Activated CD4-positive, CD25-positive, alpha-beta regulatory T cell treated with anti-CD3 and anti-CD28 coated beads, Interleukin-2, amount 50 U/mL, for 16 hours (primary cell): ENCODE measurements at places on chromosomes 3 and 15.

DNA sequence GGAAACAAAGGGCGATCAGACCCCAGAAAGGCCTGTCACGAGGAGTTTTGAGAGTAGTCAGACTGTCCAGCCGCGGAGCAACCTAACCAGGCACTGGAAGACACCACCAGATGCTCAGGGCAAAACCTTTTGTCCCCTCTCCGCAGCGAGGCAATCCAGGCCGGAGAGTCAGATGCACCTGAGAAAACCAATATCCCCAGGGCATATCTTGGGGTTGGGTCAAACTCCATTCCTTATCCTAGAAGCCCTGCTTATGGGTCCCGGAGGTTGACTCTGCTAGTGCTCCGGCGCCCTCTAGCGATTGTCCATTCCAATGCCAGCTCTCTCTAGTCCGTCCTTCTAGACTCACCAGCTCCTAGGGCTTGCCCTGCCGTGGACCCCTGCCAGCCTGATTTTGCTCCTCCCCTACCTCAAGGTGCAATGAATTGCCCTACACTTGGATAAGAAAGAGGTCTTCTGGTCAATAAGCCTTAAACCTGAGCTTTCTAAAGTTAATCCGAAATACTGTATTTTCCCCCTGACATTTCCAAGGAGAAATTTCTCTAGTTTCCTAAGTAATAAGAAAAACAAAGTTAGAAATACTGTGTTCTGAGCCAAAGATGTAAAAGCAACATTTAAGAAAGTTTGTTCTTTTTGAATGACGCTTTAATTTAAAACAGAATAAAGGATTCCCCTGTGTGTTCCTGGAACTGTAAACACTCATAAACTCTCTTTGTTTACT is 5.5 kb downstream of the CPNE4 start:
- DNase-seq: no peak

- no peak for DNase-seq
Measured at GRCh38 chr3:21734746-21735145, 16.3 kb downstream of the ZNF385D start.

DNA sequence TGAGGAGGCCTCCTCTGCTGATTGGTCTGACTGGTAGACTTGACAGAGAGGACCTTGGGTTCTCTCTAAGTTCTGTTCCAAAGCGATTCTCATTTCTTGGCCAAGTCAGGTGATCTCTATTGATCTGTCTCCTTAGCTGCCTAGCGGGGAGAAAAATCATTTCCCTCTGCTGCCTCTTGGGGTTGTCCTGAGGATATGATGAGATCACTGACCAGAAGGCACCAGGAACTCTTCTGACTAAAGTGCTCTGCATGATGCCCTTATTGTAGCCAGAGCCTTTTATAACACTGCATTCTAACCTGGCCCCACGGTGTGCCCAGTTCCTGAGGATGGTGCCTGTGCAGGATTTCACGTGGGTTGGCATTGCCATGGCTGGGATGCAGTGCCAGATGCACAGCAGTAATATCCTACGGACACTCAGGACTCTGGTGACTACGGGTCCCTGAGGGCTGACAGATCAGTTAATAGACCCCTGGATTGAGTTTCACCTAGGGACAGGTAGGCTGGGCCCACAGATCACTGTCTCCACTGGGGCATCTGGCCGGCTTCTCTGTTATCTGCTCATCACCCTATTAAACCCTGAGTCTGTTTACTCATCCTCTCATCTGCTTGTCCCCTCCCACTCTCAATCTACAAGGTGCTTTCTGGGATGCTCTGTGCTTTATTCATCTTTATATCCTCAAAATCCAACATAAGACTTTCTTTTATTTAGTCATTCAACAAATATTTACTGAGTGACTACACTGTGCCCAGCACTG is 3.9 kb upstream of the HEG1 start:
- no peak for DNase-seq

- no peak for DNase-seq
Measured at GRCh38 chr15:50353251-50353974, 1.6 kb downstream of the GABPB1 start.

GRCh38 chr3:172624999-172625398 is 85.9 kb downstream of the NCEH1 start:
- DNase-seq: no peak

DNA sequence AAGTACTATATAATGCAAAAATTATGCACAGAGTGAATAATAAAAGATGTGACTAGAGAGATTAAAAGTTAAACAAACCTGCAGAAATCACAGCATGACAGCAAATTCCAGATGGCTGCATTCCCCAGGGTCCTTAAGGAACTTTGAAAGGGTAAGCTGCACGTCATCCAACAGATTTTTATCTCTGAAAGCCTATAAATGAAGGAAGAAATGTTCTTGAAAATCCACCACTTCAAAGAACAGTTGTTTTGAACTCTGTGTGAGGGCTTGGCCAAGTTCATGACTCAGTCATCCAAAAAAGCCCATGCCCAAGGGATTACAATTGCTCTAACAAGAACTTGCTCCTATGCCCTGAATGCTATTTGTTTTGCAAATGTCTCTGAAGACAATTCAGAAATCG is 603.6 kb downstream of the PLOD2 start:
- no peak for DNase-seq

- no peak for DNase-seq
Measured at GRCh38 chr3:58588030-58588614, 10.9 kb upstream of the FAM107A start.

DNA sequence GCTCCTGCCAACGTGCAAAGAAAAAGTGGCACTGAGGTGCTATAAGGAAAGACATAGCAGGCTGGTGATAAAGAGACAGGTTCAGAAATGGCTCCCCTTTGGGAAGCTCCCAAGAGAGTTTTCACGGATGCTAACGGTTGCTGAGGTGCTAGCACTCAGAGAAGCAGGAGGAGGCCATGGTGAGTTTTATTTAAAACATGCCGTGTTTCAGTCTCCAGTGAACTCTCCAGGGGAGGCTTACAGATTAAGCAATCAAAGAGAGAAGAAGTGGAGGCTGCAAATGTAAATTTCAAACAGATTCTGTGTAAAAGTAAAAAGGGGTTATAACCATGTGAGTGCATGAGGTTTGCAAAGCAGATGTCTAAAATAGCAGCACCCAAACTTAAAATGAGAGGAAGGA is 346.2 kb downstream of the NTRK3 start:
- no peak for DNase-seq

- DNase-seq: no peak
Measured at GRCh38 chr3:97187771-97188170, 373.4 kb downstream of the EPHA6 start.
